Stimulated activated CD8-positive, alpha-beta memory T cell treated with anti-CD3 and anti-CD28 coated beads, Interleukin-15, amount 100 ng/mL, for 4 hours (primary cell): ENCODE measurements at places on chromosomes 3 and 15.
A peak's percentile ranks its signal among the peaks of the same experiment; 100 is the strongest.

GRCh38 chr3:133894353-133895207 lies 1.1 kb downstream of the RAB6B start:
- no peak for DNase-seq

DNA sequence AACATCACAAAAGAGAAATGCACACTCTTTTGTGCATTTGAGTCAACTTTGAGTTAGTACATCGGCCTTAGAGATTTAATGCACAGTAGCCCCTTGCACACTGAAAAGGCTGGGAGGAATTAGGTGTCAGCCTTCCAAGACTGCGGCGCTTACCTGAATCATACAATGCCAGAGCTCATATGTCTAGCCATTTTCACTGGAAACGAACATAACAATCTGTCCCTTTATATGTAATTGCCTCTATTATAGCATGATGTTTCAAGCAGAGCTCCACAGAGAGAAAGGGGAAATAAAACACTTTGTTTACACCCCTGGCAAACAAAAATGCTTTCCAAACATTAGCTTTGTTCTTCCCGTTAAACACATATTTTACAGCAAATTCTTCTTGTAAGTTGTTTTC lies 315.7 kb upstream of the SLCO3A1 start:
- DNase-seq: no peak

DNA sequence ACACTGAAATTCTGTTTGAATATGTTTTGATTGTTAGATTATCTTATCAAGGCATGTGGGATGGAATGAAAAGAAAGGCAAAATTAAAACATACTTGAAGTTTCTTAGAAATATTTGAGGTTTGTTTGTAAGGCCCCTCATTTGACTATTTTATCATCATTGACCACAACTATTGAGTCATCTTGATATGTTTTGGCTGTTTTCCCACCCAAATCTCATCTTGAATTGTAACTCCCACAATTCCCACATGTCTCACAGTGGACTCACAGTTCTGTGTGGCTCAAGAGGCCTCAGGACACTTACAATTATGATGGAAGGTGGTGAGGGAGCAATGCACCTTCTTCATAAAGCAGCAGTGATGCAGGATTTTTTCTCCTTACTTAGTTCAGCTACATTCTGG lies 917.1 kb downstream of the PLOD2 start:
- DNase-seq: no peak

- DNase-seq: no peak
Observed at GRCh38 chr3:190581041-190581541, 67.2 kb downstream of the IL1RAP start.

GRCh38 chr15:40902605-40903561 lies 8.6 kb downstream of the VPS18 start:
- no peak for DNase-seq

GRCh38 chr15:92662762-92663161 lies 7.2 kb upstream of the FAM174B start:
- DNase-seq: no peak

DNA sequence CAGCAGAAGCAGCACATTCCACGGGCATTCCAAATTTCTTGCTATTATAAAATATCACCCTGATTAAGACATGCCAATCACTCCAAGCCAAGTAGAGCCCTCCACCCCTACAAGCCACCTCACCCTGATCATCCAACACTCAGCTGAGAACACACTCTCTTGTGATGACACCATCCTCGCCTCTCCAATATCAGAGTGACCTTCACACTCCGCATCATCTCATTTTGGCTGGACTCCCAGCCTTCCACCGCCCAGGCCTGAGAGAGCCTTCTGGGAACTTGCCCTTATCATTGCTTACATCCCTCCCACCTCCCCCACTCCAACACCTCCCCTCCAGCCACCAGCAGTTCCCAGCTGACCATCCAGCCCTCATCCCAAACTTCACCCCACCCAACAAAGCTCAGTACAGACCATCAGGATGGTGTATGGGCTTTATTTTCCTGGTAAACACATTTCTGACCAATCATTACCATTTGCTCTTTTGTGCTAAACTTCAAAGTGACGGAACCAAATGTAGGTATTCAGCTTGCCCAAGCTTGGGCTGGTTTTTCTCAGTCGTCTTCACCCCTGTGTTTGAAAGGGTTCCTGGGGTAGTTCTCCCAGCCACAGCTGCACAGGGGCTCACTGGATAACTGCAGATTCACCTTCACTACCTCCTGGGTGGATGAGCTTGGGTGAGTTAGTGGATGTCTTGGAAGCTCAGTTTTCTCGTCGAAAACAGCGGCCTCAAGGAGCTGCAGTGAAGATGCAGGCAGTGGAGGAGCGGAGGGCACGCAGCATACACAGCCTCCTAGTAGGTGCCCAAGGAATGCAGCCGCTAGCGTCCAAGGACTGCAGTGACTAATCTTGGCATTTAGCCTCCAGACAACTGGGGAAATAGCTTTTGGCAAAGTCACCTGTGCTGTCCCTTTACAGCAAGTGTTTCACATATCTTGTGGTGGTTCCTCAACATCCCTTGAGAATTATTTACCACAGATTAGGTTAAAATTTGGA lies 115.1 kb downstream of the LIPC start:
- DNase-seq: no peak

DNA sequence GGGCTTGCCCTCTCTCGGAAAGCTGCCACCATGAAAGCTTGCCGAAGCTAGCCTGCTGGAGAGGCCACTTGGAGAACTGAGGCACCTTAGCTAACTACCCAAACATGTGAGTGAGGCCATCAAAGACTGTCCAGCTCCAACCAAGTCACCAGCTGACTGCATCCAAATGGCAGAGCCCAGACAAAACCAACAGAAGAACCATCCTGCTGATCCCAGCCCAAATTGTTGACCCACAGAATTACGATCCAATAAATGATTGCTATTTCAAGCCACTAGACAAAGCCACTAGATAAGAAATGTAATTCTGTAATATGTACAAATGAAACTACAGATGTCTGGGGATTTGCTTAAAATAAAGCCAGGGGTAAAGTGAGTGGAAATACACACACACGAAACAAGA lies 109.8 kb upstream of the TRPM1 start:
- no peak for DNase-seq

GRCh38 chr3:139560411-139560810 lies 20.9 kb upstream of the RBP1 start:
- no peak for DNase-seq

DNA sequence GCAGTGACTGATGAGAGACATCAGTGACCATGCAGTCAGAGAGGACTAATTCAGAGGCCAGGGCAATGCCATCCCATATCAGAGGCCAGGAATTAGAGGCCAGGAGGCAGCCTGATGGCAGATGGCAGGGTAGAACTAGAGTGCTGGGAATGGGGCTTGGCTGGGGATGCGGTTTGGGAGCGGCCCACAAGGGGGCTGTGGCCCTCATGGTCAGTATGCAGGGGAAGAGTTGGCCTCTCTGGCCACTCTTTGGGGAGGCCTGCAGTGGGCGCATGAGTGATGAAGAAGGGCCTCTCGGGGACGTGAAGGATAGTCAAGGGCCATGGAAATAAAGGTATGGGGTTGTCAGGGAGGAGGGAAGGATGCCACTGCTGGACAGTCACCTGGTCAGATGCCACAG lies 101.7 kb downstream of the EEFSEC start:
- DNase-seq: no peak

DNA sequence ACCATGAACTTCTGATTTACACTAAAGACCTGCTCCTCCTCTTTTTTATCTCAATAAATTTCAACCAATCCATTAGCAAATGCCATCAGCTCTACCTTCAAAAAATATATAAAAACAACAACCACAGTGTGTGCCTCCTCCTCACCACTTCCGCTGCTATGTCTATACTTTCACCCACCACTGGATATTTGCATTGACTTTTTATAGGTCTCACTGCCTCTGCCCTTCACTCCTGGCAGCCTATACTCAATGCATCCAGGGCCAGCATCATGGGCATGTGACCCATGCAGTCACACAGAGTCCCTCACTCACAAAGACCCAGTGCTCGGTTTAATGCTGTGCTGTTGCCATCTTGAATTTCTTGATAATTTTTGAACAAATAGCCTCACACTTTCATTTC lies 53.5 kb upstream of the CCDC54 start:
- no peak for DNase-seq

- DNase-seq: peak; percentile 3
Observed at GRCh38 chr3:52339612-52340011, 23.5 kb downstream of the DNAH1 start.

DNA sequence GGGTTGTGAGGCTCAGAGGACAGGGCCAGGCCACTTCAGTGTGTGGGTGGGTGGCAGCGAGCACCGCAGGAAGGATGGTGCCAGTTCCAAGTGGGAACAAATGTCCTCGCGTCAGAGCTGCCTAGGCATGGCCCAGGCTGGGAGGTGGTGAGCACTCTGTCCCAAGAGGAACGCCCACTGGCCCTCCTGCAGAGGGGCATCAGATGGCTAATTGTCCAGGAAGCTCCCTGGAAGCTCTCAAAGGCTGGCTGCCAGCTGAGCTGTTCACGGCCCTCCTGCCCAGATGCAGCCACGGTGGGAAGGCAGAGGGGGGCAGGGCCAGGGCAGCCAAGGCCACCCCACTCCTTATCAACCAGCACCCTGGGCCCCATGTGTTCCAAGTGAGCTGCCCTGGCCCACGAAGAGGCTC lies 55.2 kb downstream of the IQSEC1 start:
- DNase-seq: no peak

DNA sequence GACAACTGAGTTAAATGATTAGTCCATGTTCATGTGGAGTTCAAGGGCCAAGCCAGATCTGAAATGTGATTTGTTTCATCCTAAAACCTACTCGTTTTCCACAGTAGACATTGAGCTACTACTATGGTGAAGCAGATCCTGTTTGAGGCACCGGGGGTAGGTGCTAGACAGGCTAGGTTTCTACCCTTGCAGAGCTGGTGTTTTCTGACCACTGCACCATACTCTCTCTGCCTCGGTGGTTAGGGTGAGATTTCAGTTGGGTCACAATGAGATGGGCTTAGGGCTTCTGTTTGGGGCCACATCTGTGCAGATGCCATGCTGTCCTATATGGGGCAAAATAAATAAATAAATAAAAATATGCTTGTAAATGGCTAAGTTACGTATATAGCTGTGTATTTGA lies 99.3 kb downstream of the OXNAD1 start:
- no peak for DNase-seq

- DNase-seq: no peak
Observed at GRCh38 chr3:16768956-16769355, 115.8 kb upstream of the PLCL2 start.

- no peak for DNase-seq
Observed at GRCh38 chr15:52150043-52150825, 37.7 kb upstream of the BCL2L10 start.

DNA sequence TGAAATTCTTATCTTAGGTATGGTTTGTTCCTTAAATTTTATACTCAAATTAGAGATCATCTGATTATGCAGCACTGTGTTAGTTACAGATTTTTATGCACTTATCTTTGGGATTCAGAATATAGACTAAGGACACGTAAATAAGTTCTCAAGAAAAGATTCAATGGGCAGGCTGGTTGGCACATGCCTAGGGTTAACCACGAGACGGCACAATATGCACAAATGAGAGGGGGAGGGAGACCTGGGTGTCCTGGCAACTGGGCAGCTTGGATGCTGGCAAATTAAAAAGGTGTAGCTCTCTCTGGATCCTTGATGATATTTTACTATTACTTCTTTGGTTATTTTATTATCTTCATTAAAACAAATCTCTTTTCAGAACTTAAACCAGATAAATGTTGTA lies 672 bp downstream of the AADAC start:
- no peak for DNase-seq
